Non-pigmented ciliary epithelial cell (primary cell): ENCODE measurements at places on chromosomes 3 and 15.

DNA sequence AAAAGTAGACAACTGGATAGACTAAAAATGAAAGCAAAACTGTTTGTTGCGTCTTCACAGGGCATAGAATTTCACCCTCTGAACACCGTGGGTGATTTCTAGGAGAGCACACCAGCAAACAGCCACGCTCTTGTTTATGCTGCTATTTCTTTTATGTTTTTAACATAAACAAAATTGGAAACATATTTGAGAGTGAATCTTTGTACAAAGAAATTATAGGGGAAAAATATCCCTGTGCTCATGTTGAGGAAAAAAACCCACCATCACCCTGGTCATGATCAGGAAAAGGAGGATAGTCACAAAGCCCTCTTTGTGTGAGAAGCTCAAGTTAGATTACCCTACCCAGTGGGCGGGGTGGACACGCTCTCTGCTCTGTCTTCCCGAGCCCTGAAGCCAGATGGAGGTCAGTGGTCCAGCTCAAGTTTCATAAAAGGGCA lies 313.3 kb downstream of the SATB1 start:
- no peak for DNase-seq

DNA sequence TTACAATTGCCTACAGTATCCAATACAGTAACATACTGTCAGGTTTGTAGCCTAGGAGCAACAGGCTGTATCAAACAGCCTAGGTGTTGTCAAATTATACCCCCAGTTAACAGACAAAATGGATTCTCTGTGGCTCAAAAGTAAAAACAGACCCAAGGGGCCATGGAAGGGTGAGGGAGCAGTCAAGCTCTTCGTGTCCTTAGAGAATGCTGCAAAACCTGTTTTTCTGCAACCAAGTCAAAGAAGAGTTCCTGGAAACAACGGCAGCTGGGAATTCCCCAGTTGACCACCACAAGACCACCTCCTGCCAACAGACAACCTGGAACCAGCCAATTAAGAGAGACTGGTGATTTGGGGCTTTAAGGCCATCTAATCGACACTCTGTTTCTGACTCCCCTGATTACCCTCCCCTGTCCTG lies 11.1 kb upstream of the THUMPD3 start:
- DNase-seq = no peak

DNA sequence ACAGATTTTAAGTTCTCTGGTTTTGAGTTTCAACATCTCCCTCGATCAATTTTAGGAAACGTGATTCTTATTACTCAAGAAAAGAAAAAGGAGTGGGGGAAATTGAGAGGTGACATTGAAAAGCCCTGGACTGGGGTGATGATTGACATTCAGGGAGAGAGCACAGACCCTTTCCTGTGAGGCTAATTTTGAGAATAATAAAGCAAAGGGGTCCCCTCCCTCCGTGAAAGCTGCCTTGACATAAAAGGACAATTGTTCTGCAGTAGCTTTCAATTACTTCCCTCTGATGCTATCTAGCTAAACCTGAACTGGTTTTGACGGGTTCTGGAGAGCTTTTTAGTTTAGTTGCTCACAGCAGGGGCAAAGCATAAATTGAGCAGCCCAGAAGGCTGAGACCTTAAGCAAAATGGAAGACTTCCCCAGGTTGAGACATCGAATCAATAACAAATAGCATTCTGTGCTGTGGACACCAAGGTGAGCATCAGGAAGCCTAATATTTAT lies 14.4 kb upstream of the CMTM8 start:
- no peak for DNase-seq

GRCh38 chr3:194852345-194852744 lies 166.7 kb downstream of the FAM43A start:
- no peak for DNase-seq

GRCh38 chr3:130702985-130703384 lies 43.6 kb downstream of the PIK3R4 start:
- DNase-seq = no peak

DNA sequence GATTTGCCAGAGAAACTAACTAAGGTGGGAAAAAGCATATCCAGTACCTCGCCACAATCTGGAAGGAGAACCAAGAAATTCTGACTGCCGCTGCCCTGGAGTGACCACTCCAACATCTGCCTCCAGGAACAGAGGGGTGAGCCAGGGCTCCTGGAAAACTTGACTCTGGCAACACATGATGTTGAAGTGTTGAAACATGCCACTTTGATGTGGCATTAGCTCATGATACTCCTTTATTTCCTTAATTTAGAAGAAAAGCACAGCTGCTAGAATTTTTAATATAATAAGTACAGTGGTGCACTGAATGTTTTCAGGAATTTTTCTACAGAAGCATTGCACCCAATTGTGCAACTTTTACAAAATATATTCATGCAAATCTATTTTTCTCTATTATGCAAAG lies 109.9 kb upstream of the BCL6 start:
- DNase-seq = no peak

- no peak for DNase-seq
Observed at GRCh38 chr15:66885281-66885915, 180.0 kb upstream of the SMAD3 start.

- peak; percentile 81 for DNase-seq
Observed at GRCh38 chr3:125519678-125520562, at the start of gene SNX4. TSS of gene SNX4 (minus strand) at chr3:125520202. CDS start at chr3:125520172, 30 bp downstream.

- no peak for DNase-seq
Observed at GRCh38 chr3:67624078-67624477, 30.3 kb downstream of the SUCLG2 start.

DNA sequence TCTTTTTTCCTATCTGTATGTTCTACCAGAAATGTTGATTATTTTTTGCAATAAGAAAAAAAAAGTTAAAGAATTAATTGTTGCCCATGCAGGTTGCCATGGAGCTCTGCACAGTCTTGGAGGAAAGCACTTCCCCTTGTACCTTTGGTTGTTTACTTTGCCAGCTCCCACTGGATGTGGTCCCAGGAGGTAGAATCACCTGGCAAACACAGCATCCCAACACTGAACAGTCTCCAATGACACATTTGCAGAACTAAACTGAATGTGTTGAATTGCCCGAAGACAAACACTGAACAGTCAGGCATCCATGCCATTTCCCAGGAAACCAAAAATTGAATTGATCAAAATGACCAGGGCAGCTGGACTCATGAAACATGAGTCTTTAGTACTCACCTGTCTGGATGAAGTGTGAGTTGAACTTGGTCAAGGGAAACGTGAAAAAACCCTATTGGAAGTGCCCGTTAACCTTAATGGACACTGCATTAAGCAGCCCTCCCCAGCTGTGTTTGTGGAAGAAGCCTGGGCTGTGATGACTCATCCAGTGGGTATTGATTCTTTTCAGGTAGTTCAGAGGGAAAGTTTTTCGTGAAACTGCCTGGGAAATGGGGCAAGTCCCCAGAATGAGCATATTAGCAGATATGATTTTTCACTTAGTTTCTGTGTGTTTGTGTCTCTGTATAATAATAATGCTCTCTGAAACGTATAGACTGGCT lies 284.7 kb upstream of the STT3B start:
- no peak for DNase-seq

DNA sequence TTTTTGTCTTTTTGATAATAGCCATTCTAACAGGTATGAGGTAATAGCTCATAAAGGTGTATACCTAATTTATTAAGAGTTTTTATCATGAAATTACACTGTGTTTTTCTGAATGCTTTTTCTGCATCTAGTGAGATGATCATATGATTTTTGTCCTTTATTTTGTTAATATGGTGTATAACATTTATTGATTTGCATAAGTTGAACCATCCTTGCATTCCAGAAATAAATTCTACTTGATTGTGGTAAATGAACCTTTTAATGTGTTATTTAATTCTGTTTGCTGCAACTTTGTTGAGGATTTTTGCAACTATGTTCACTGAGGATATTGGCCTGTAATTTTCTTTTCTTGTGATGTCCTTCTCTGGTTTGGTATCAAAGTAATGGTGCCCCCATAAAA lies 28.0 kb upstream of the PCSK6 start:
- no peak for DNase-seq

DNA sequence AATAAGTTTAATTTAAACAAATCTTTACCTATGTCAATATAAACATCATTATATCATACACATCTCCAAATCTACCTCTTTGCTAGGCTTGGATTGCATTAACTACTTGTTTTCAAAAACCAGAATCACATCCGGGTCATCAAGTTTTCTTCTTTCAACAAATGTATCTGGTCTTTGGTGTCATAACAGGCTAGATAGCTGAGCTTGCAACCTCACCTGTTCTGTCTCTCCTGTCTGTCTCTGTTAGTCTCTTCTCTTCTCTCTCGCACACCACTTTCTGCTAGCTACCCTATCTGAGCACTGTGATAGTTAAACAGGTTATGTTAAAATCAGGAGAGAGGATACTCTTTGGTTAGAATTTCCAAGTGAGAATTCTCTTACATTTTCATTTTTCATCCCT lies 6.7 kb downstream of the FOXB1 start:
- DNase-seq = no peak

- no peak for DNase-seq
Observed at GRCh38 chr3:186118692-186119091, 9.8 kb upstream of the ETV5 start.

- DNase-seq = no peak
Observed at GRCh38 chr3:17423786-17424536, 318.5 kb downstream of the TBC1D5 start.

- DNase-seq = no peak
Observed at GRCh38 chr3:63097396-63097795, 180.7 kb upstream of the SYNPR start.

DNA sequence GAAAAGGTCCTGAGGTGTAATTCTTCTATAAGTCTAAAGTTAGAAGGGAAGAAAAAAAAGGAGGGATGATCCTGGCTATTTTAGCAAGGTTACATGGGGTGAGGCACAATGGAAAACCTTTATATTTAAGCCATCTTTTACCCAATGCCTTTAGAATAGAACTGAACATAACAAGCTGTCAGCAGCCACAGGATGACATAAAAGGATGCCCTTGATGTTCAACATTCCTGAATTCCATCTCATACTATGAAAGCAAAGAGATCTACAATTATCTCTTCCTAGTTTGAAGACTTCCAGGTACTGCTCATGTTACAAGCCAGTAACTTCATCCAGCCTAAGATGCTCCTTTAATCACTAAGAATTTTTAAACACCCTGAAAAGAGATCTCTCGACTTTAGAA lies 26.9 kb downstream of the NEK10 start:
- no peak for DNase-seq

- DNase-seq = no peak
Observed at GRCh38 chr3:16311960-16312451, 47.0 kb downstream of the OXNAD1 start.

- peak; percentile 87 for DNase-seq
Observed at GRCh38 chr3:56291244-56291680, 177.0 kb downstream of the ERC2 start.

DNA sequence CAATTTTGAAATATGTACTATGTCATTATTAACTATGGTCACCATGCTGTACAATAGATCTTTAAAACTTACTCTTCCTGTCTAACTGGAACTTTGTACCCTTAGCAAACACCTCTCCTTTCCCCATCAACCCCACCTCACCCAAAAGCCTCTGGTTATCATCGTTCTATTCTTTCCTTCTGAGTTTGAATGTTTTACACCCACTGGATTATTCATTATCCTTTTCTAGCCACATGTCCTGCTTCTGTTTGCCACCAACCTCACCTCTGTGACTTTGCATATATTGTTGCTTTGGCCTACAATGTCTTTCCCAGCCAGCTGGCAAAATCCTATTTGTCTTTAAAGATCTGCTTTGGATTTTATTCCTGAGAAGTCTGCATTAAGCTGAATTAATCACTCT lies 102.6 kb upstream of the TSPAN3 start:
- no peak for DNase-seq

- DNase-seq = no peak
Observed at GRCh38 chr15:62756326-62756994, 286.1 kb upstream of the TPM1 start.

- no peak for DNase-seq
Observed at GRCh38 chr15:79004336-79004735, 59.5 kb upstream of the CTSH start.

GRCh38 chr3:122146466-122146865 lies 37.0 kb upstream of the CASR start:
- no peak for DNase-seq

DNA sequence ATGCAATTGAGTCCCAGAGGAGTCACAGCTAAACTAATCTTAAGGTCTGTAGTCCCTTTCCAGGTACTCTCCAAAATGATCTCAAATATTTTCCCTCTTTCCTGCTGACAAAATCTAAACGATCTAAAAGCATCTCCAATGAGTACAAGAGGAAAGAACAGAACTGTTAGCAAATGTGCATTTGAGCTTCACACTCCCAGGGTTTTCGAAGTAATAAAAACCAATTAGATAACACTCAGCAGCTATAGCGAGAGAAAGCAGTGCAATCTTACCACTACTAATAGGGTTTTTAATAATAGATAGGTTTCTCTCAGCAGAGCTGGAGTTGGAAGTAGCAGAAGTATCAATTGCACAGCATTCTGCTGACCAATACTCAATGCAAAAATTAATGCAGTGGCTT lies 995.4 kb downstream of the TUSC7 start:
- DNase-seq = no peak

DNA sequence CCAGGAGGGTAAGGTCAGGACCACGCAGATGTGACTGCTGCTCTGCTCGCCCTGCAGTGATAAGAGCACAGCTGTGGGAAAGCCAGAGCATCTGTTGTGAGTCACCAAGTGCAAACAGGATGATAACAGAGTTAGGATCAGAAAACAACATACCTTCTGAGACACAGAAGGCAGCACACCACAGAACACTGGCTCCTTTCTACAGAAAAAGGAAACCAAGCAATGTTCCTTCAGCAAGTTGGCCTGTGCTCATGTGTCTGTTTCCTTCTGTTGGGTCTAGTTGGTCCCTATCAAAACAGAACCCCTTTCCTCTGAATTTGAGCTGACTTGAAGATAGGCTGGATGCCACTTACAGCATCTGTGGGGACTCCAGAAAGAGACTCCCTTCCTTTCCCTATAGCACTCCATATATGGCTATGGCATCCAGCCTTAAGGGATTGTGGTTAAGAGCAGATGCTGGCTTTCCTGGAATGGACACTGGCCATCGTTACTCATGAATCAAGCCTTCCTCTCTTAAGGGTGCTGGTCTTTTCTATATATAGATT lies 440.7 kb upstream of the THBS1 start:
- DNase-seq = peak; percentile 96

GRCh38 chr3:149382101-149382467 lies 4.6 kb upstream of the TM4SF1 start:
- peak; percentile 84 for DNase-seq

DNA sequence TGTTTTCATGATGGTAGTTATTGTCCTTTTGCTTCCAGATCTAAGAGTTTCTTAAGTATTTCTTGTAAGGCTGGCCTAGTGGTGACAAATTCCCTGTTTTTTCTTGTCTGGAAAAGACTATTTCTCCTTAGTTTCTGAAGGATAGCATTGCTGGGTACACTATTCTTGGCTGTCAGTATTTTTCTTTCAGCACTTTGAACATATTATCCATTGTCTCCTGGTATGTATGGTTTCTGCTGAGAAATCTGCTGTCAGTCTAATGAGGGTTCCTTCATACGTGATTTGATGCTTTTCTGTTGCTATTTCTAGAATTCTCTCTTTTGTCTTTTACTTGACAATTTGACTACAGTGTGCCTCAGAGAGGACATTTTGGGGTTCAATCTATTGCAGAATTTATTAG lies 134.3 kb downstream of the CGGBP1 start:
- DNase-seq = no peak
